ENCODE measurements at places on chromosomes 1 and 21.

- no peak for DNase-seq
Measured at GRCh38 chr1:16077406-16078245, 4.2 kb upstream of the FAM131C start.

DNA sequence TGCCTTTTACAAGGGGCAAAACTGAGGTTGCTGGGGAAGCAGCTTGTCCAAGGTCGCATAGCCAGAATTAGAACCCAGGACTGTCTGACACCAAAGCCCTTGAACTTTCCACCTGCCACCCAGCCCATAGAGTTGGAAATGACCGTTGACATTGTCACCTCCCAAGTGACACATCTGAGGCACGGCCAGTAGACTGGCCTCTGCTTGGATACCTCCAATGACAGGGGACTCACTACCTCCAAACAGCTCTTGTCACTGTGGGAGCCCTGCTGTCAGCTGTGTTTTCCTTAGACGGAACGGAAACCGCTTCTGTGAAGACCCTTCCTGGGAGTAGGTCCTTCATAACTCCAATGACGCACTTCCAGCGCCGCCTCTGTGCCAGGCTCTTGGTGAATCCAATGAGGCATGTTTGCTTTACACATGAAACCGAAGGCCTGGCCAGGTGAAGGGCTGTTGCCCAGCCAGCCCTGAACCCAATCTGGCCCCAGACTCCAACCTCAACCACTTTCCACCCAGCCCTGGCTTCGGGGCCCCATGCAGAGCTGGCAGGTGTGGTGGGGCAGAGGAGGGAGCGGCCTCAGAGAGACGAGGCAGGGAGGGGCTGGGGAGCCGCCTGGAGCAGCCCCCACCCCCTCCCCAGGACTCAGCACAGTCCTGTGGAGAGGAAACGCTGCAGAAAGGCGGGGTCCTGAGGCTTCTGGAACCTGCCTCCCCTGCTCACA lies 109.2 kb upstream of the IFFO2 start:
- DNase-seq, result no peak

GRCh38 chr1:201686714-201687455 lies 142.1 kb upstream of the IPO9 start:
- DNase-seq, result no peak

GRCh38 chr21:25496825-25497482 lies 110.3 kb downstream of the MRPL39 start:
- DNase-seq, result peak; percentile 78

DNA sequence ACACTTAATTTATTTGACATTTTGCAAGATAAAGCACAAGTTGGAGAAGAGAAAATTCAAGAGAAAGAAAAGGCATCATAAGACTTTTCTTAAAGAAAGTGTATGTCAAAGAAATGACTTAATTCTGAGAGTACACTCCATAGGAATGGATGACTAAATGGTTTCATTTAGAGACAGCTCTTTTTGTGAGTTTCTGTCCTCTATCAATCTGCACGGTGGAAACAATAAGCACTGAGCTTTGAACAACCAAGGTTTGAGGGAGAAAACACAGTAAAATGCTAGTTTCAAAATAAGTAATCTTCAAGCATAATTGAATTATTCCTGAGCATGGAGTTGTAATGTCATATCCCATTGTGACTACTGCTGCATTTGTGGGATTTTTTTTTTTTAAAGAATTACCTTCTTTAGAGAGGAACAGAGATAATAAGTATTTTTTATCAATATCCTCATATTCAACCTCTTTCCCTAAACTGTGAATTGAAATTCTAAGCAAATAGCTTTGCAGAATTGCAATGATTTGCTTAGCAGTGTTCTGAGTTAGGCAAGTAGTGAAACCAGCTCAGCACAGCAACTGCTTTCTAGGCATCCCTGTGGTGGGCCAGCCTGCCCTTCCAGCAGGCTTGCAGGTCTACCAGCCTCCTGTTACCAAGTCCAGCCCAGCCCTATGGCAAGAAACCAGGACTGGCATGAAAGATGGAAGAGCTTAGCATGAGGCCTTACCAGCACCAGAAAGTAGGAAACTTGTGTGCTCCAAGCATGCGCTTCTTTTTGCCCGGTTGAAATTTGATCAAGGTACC lies 38.2 kb downstream of the KCNJ6 start:
- DNase-seq, result no peak

DNA sequence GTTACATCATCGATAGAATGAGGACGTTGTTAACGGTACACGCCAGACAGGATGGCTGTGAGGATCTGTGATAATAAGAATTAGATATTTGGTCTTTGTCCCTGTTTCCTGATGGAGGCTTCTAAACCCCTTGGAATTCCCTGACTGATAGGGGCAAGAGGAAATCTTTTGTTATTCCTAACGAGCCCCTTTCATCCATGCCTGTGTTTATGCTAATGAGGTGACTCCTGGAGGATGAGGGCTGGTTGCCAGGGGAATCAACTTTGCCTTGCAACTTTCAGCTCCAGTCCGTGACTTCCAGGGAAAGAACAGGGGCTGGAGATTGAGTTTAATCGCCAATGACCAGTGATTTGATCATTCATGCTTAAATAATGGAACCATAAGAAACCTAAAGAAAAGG lies 39.3 kb upstream of the NLRP3 start:
- DNase-seq, result no peak

DNA sequence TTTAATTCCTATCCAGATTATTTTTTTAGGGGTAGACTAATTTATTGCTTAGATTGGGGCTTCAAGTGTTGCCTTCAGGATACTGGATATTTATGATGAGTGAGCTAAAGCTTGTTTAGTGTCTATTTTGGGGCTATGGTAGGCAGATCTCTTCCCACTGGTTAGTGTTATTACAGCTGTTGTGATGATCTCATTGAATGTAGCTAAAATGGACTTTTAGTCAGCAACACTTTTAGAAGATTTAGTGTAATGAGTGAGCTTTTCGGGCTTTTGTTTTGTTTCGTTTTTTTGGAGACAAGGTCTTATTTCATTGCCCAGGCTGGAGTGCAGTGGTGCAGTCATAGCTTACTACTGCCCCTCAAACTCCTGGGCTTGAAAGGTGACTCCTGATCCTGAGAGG lies 14.2 kb downstream of the THRAP3 start:
- DNase-seq, result no peak

All from ELR (cell line).